Osteoblast (primary cell): ENCODE measurements at places on chromosomes 2 and 18. TPM values are rescaled to one million over a fixed set of nuclear protein-coding genes. Genes with fewer than 3 reads are reported as not detected.

DNA sequence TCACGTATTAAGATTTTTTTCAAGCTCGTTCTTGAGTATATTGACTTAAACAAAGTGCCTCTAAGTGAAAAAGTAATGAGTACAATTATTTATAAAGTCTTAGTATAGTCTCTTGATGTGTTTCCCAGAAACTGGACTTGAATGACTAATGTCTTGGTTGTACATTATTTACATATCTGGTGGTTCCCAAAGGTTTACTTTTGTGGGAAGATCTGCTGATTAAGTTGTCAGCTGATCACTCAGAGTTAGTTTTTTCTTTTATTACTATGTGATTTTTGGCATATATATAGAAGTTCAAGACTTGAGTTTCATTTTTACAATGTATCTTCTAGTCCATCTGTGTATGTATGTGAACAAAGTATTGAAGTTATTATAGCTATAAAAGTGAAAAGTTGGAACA is 29.5 kb downstream of the RNF144A start:
- DNase-seq, result peak; percentile 86

DNA sequence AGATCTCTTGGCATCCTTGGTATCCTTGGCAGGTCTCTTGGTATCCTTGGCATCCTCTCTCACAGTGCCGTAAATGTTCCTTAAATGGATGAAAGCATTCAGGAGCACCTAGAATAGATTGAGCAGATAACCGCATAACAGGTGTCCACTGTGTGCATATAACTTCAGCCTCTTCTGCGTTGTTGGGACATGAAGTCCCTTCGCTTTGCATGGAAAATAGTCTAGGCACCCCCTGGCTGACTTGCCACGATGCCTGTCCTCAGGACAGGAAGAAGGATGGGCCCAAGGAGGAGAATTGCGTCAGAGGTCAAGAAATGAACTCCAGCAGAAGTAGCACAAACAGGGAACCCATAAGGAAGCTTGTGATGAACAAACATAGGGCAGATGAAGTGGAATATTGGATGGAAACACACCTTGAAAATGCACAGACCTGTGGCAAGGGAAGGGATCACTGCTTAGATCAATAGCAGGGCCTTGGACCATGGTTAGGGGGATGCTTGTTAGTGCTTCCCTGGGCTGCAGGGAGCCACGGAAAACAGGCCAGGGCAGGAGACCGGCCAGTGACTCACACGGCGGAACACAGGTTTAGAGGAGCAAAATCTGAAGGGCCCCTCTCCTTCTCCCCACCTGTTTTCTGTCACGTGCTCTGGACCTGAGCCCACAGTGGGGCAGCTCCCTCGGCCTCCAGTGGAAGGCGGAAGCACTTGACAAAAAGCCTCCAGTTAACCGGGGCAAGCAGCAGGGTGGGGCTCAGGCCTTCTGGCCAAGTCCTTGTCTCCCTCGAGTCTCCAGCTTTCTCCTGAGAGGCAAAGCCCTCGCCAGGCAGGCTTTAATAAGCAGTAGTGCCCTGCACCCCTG is 99.2 kb upstream of the ASAP2 start:
- DNase-seq, result no peak

DNA sequence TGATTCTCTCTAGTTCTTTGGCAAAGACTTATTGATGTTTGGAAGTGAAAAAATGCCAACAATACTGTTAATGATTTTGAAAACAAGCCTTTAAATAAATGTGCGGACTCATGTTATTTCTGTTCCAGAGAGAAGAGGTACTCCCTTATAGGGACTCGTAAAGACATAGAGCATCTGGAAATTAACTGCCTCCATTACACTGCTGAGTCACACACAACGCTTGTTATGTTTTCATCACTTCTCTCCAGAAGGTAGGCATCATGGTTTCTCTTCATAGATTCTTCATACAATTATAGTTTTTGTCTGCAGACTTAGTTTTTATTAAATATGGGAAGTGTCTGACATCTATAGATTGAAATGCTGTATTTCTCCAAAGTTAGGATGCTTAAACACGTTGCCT is 302.5 kb upstream of the EPC2 start:
- DNase-seq, result no peak

DNA sequence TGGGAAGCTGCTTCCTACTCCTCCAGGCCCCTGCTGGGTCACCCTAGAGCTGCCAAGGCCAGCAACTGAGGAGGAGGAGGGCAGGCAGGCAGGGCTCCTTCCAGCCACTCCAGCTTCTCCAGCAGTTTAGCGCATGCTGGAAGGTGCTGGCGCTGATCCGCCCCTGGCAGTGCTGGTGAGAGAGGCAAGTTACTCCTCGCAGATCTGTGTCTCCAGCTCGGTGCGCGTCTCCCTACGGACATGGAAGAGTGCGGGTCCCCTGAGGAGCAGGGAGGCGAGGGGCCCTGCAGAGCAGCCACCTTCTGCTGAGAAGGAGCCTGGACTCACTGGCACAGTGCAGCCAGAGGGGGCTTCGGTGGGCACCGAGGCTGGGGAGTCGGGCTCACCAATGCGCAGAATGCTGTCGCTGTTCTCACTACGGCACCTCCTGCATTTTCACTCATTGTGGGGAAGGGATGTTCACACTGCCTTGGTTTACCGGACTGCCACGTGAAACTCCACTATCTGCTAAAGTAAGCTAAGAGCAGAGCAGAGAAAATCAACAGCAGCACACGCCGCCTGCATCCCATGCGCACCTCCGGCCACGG is 206.0 kb downstream of the HDAC4 start:
- DNase-seq, result peak; percentile 37

GRCh38 chr2:48107326-48107925 is 201.1 kb upstream of the FBXO11 start:
- no peak for DNase-seq

- DNase-seq, result no peak
Measured at GRCh38 chr2:105952131-105952530, 207.4 kb downstream of the NCK2 start.

DNA sequence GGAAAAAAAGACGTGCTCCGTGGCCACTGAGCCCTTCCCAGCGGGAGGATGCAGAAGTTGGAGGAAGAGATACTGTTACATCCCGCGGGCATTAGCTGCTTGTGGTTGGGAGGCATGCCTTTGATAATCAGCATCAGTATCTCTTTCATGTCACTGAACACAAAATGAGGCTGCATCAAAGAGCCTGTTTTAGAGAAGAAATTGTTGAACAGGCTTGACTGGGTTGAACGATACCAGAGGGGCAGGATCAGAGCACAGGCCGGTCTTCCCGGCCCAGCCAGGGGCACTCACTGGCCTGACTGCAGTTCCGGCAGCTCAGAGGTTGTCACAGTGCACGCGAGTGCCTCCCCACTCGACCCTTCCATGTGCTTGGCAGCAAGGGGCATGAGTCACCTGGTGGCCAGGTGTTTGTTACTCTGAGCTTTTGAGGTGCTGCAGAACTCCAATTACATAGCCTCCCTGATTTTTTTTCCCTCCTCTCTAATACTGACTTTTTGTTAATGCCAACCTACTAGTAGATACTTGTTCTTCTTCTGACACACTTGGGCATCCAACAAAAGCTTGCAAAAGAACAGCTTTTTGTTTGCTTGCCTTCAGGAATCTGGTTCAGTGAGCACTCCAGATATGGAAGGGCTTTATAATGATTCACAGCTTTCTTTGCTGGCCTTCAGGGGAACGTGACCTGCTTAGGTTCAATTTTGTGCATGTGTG is 121.6 kb downstream of the VAPA start:
- DNase-seq, result peak; percentile 86

- DNase-seq, result no peak
Measured at GRCh38 chr2:176098366-176099158, 1.0 kb upstream of the HOXD12 start.

- DNase-seq, result no peak
Measured at GRCh38 chr18:80086281-80086680, 22.8 kb upstream of the ADNP2 start.

DNA sequence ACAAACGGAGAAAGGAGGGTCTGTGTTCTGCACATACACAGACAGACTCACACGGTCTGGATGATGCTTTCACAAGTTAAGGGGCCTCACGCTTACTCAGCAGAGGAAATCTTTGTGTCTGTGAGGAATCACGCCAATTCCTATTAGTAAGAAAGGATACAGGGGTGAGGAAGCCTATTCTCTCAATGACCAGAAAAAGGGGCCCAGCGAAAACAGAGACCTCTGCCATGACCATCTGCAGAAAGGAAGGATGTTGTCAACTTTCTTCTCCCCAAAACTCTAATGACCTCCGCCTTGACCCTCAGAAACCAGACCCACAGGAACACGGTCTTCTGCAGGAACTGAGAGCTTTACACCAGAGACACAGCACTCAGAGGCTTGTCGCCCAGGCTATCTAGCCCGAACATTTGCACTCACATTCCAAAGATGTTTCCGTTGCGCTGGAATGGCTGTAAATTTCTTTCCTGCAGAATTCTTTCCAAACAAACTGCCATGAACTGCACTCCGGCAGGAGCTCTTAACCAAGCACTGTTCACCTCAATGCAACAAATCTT is 186.3 kb downstream of the TCF4 start:
- peak; percentile 60 for DNase-seq

- DNase-seq, result no peak
Measured at GRCh38 chr2:118710481-118710880, 137.0 kb downstream of the EN1 start.

DNA sequence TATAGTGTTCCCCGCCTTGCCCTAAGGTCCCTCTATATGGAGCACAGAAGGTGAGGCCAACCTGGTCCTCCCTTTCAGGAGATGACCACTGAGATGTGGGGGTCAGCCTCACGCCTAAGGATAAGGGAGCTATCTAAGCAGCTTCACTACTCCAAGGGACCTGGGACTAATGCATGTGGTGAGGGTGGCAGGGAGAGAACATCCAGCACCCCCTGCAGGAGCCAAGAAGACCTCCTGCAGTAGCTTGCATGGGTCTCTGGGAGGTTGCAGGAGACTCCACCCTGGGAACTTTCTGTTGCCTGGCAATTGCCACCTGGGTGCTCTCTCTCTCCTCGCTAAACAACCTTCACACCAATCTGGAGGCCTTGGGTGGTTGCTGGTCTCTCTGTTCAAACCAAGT is 93.0 kb upstream of the KLHL29 start:
- DNase-seq, result no peak

- DNase-seq, result no peak
Measured at GRCh38 chr2:8285081-8285480, 396.8 kb upstream of the ID2 start.

DNA sequence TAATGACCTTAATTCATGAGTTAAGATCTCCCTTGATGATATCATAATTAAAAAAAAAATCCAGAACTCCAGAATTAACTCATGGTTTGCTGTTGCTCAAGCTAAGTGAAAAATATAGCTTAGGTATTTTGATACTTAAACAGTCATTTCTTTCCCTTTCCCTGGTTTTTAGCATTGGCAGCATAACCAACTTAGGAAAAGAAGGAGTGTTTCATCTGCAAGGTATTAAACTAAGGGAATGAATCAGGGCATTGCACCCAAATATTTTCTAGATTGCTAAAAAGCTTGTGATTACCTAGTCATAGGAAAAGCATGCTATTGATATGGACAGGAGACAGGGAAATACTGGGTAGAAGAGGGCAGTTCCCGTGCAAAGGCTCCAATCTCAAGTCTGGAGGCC is 207.2 kb downstream of the LRP1B start:
- DNase-seq, result no peak

- no peak for DNase-seq
Measured at GRCh38 chr2:26668041-26668440, 24.5 kb upstream of the KCNK3 start.

GRCh38 chr2:234334756-234335155 is 162.1 kb downstream of the ARL4C start:
- DNase-seq, result no peak

- DNase-seq, result no peak
Measured at GRCh38 chr18:27719680-27720079, 457.2 kb downstream of the CDH2 start.

GRCh38 chr18:64287926-64288325 is 139.0 kb upstream of the LINC00305 start:
- DNase-seq, result no peak

GRCh38 chr2:20223407-20224163 is 1.3 kb downstream of the SDC1 start:
- DNase-seq, result peak; percentile 97

- DNase-seq, result peak; percentile 83
Measured at GRCh38 chr2:159616286-159616701, at the start of gene BAZ2B. Gene BAZ2B (minus strand): TSS chr2:159616548. CDS start chr2:159478719, 137,829 bp downstream.

DNA sequence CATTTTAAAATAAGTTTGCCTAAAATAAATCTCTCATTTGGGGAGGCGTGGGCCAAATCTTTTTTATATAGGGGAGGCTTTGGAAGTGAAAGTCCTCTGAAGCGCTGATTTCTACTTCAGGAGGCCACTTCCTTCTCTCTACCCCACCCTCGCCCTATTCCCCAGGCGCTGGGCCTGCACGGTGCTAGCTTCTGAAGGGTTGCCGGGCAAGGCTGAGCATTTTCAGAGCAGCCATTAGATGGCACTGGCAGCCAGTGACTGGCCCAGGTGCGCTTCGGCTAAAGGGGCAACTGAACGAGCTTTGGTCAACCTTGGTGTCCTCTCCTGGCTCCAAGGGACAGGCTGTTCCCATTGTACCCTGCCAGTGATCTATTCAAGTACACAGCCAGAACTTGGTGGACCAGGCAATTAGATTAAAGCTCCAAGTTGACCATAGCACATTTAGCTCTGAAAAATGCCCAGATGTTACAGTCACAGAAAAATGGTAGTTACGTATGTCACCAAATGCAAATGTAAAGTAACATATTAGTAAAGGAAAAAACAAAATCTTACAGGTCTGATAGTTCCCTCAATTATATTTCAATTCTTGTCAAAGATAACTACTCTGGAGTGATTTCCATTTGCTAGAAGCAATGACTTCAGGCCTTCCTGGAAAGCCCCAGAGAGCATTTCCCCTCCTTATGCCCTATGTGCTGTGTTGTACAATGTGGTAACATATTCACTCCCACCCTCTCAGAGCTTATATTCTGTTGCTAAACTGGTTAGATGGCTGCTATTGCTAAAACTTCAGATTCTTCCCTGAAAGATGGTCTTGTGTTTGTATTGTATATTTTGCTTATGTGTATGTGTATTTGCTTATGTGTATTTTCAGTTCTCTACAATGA is 2.1 kb downstream of the POMC start:
- DNase-seq, result peak; percentile 48

Gene GALR1
- not detected in 2 replicates for total RNA-seq

Gene ACVR1C
- total RNA-seq, result 0.29 and 0.36 TPM in 2 replicates

Gene TNFAIP6
- total RNA-seq, result 43.1 and 61.6 TPM in 2 replicates

Gene TRIM43
- not detected in 2 replicates for total RNA-seq

Gene SALL3
- not detected in 2 replicates for total RNA-seq

Gene DPP4
- total RNA-seq, result 192 and 256 TPM in 2 replicates

Gene NCKAP1
- total RNA-seq, result 209 and 212 TPM in 2 replicates

Gene HNMT
- 100 and 115 TPM in 2 replicates for total RNA-seq

Gene SLC14A1
- 128 and 136 TPM in 2 replicates for total RNA-seq

Gene DSG4
- not detected in 2 replicates for total RNA-seq

Gene TSPYL6
- not detected in 2 replicates for total RNA-seq
